ENCODE measurements at places on chromosomes 11 and 22.

GRCh38 chr11:47355283-47356128, 3.0 kb upstream of the MYBPC3 start:
- peak; percentile 94 for DNase-seq

DNA sequence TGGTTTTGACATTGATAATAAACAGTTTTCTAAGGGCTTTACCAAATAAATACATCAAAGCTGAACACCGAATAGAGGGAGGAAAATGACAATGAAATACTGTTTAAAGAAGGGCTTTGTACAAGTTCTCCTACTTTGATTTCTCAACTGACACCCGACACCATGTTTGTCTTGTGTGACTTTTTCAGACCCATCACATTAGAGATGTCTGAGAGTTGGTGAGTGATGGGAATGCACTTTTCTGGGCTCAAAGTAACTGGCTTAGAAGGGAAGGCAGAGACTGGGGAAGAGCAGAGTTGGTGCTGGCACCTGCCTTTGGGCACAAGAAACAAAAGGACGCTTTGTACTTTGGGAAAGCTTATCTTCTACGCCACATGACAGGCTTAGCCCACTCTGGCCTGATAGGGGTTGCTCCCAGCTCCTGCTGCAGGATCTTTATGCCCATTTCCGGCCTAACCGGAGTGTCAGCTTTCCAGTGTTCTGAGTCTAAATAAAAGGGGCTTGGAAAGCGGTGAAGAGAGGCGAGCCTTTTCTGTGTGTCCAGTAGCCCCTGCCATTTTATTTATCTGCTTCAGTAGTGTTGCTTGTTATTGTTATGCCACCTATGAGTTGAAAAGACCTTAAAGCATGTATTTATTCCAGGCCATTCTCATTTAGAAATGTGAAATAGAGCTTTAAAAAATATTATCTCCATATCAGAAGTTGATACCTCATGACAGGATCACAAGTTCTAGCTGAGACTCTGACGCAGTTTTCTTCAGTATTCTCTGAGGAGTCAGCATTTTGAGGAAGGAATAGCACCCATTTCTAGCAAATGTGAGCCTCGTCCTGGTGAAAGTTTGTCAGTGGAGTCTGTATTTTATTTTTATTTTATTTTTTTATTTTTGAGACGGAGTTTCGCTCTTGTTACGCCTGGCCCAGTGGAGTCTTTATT, 24.2 kb downstream of the KREMEN1 start:
- no peak for DNase-seq

- no peak for DNase-seq
Measured at GRCh38 chr11:69771466-69771865, 3.7 kb downstream of the FGF4 start.

GRCh38 chr22:20186183-20186870, 35.5 kb upstream of the CCDC188 start:
- no peak for DNase-seq

DNA sequence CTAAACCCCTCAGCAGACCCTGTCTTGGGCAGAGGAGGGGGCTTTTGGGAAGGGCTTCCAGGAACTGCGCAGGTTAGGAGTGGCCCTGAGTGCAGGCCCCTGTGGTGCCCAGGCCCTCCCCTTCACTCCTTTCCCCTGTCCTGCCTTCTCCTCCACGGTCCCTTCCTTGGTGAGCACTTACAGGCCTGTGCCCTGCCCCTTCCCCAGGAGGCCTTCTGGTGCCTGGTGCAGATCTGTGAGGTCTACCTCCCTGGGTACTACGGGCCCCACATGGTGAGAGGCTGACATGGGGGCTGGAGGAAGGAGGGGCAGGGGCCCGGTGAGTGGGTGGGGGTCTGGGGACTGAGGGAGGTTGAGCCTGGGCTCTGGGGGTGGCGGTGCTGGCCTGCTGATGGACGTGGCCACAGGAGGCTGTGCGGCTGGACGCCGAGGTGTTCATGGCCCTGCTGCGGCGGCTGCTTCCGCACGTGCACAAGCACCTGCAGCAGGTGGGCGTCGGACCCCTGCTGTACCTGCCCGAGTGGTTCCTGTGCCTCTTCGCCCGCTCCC, 2.6 kb downstream of the TBC1D10C start:
- no peak for DNase-seq

- DNase-seq: no peak
Measured at GRCh38 chr11:56533054-56533740, 9.9 kb downstream of the OR5M11 start.

DNA sequence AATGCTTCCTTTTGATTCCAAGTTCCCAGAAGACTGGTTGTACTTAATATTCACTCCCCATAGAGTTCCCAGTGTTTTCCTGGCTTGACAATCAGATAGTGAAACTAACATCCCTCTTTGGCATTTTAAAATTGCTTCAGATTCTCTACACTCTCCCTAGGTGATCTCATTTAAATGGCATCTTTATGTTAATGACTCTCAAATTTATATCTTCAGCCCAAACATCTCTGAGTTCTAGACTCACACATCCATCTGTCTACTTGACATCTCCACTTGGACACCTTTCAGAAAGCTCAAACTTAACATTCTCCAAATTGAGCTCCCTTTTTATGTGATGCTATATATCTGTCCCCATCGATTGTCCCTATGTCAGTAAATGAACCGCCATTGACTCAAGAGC, 232.0 kb downstream of the NTM start:
- DNase-seq: no peak

- no peak for DNase-seq
Measured at GRCh38 chr11:126426820-126427749, 71.6 kb downstream of the ST3GAL4 start.

DNA sequence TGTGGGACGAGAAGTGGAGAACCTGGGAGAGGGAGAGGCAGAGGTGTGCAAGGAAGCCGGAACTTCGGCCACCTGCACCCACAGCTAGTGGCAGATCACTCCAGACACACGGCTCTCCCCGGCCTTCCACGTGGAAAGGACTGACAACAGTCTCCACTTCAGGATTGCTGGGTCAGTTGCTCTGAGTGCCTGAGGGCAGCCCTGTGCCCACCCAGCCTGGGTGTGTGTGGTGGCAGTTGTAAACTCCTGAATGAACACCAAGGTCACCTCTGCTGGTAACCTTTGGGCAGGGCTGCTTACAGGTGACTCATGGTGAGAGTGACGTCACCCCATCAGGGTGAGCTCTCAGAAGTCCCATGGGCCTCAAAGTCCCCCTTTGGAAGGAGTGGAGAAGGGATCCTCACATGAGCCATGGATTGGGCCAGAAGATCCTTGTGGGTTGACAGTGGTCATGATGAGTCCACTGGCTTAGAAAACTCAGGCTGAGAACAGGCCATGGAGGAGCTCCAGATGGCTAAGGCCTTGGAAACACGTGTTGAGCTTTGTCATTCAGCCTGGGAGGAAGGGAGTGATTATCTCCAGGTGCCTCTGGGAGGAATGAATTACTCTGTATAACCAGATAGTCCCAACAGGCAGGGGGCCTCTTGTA, 71.3 kb downstream of the BCR start:
- no peak for DNase-seq

DNA sequence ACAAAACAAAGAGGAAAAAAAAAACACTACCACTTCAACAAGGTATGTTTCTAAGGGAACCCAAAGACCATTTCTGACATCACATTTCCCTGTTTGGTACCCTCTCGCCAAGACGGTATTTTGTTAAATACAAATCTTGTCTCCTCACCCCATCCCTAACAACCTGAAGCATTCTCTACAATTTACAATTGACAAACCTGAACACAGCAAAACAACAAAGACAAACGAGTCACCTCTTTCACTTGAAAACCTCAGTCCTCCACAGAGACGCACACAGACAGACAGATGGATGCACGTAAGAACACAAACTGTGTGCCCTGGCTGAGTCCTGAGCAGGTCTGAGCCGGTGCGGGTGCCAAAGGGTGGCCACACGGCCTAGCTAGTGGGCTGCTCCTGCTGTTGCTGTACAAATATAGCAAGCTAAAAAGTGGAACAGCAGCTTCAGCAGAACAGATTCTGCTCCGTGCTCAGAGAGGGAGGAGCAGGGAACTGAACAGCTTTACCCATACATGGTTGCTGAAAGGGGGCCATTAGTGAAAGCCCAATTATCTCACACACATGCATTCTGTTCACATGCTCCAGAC, 28.5 kb downstream of the CELF1 start:
- DNase-seq: peak; percentile 58

- no peak for DNase-seq
Measured at GRCh38 chr11:114019046-114019445, 40.5 kb upstream of the ZBTB16 start.

GRCh38 chr11:113481672-113482071, 6.5 kb upstream of the DRD2 start:
- no peak for DNase-seq

GRCh38 chr11:67608486-67608885, 1.8 kb downstream of the NDUFV1 start:
- DNase-seq: no peak

GRCh38 chr11:119254239-119254638, 48.1 kb downstream of the CBL start:
- DNase-seq: no peak

DNA sequence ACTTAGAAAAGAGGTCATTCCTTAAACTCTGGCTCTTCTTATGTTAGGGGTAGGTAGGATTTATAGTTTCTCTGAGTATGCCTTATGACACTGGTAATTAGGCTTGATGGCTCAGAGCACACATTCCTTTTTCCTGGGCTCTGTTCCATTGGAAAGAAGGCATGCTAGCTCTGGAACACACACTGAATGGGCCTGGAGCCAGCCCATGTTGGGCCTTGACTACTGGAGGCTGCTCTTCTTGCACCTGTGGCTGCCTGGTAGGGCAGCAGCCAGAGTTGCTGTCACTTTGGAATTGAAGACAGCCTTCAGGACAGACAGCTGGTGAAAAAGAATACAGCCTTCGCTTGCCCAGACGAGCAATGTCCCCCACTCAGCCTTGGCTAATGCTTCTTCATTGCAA, 18.2 kb downstream of the MCAM start:
- DNase-seq: no peak

DNA sequence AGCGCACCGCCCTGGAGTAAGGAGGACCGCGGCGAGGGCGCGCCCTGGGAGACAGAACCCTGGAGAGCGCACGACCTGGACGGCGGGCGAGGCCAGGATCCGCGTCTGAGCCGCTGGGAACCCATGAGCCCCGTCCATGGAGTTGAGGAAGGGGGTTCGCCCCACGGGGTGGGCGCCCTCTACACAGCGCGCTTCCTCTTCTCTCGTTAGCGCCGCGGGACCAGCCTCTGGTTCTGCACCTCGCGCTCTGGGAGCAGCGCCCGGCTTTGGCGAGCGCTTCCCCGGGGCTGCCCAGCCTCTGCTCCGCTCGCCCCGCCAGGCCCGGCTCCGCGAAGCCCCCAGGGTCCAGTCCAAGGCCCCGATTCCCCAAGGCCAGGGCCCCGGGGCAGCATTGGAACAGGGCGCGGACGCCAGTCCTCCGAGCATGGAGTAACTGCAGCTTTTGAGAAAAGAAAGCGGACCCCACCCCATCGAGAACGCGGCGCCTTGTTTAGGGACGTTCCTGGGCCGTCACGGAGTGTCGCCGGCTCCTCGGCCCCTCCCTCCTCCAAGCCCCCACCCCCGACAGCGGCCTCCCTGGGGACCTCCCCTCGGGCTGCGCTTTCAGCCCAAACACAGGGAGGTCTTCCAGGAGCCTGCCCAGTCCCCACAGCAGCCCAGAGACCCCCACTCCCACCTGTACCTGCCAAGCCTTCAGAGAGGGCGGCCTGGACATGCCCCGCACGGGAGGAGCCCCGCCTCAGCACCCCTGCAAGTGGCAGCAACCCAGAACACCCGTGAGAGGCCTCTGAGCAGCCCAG, 56.2 kb downstream of the BRD1 start:
- no peak for DNase-seq

GRCh38 chr22:32723643-32724042, 77.9 kb upstream of the TIMP3 start:
- DNase-seq: peak; percentile 42

GRCh38 chr11:125412509-125412908, 83.6 kb downstream of the FEZ1 start:
- DNase-seq: no peak

DNA sequence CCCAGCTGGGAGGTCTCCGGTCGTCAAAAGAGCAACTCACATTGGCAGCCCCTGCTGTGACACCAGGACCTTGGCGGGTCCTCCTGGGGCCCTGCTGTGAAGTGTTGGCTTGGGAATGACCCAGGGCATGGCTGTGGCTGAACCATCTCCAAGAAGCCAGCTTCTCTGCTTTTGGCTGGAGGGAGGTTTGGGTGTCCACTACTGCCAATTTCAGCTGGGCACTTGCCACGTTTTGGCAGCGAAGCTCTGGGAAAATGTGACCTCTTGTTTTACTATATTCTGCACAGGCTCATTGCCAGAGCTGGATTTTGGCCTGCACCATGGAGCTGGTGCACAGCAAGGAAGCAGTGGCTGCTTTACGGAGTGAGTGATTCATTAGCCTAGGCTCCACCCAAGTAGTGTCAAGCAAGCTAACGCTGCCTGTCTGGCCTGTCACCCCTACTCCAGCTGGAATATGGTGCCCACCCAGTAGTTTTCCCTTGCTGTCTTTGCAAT, 24.3 kb upstream of the SMCO4 start:
- DNase-seq: peak; percentile 18

- DNase-seq: no peak
Measured at GRCh38 chr22:26476705-26477340, 6.8 kb downstream of the HPS4 start.

- no peak for DNase-seq
Measured at GRCh38 chr11:64654958-64655541, 64.0 kb downstream of the SLC22A12 start.

DNA sequence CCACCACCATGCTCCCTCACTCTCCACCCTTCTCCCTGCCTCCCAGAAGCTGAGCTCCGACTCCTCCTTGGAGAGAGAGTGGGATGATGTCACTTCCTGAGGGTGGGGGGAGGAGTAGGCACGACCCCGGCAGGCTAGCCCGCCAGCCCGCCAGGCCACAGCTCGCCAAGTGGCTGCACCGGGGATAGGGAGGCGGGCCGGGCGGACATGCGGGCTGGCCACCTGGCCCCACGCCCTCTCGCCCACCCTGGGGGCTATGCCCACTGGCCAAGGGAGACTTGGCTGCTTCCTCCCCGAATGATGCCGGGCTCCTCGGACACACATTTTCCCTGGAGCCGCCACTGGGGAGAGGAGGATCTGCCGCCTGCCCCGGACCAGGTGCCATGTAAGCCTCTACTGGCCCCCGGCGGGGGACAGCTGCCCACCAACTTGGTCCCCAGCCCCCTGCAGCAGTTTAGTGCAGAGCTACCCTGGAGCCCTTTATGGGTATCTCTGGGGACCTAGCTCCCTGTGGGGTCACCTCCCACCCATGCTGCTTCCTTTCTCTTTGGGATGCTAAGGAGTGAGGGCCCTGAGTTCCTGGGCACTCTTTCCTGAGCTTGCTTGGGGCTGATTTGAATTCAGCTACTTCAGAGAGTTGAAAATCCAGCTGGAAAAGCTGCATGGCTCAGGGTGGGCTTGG, 33.7 kb upstream of the MYRF start:
- peak; percentile 38 for DNase-seq
